ENCODE measurements at places on chromosomes 1 and 21.

GRCh38 chr1:31764312-31765040 is at the start of gene ADGRB2:
TSS of gene ADGRB2 (minus strand) at chr1:31764340. CDS start at chr1:31757221, 7,119 bp downstream.
- no peak for DNase-seq

DNA sequence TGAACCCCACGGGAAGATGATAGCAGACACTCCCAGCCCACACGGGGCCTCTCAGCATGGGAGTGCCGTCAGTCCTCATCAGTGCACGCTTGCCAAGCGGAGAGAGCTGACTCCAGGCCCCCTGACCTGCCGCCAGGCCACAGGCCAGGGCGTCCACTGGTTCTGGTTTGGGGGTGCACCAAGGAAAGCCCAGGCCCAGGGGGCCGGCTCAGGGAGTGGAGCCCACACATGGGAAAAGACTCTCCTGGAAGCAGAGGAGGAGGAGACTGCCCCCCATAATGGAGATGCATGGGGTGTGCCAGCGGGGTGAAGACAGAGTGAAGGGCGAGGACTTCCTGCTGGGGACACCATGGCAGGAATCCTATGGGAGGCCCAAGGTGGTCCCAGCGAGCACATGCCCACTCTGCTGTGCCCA is 6.4 kb downstream of the TRIM11 start:
- DNase-seq: no peak

DNA sequence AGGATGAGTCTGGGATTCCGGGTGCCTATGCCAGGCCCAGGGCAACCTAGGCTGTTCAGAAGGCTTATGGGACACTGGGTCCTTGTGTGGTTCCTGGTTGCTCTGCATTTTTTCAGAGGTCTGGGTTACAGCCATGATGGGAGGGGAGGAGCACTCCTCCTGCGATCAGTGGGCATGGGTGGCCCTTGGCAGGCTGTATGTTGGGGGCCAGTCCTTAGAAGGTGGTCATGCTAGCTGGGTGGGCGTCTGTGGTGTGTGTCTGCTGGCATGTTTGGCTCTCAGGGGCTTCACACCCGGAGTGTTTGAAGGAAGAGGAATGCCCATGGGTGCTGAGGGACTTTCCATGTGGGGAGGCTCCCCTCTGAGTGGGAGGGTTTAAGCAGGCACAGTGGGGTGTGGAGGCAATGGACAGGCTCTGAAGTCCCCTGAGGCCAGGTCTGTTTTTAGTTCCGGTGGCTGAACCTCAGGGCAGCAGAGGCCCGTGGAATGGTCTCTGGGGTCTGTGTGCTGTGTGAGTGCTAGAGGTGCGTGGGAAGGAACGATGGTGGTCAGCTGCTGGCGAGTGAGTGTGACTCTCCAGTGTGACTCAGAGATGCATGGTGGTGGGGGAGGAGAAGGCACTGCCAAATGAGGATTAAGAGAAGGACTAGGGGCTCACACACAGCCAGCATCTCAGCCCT is 25.3 kb downstream of the CACNA1E start:
- no peak for DNase-seq

GRCh38 chr1:233097959-233098580 is 147.7 kb downstream of the NTPCR start:
- DNase-seq: no peak

GRCh38 chr1:166865926-166866325 is 10.1 kb downstream of the TADA1 start:
- no peak for DNase-seq

GRCh38 chr1:87093286-87093685 is 178.9 kb downstream of the HS2ST1 start:
- DNase-seq: no peak

DNA sequence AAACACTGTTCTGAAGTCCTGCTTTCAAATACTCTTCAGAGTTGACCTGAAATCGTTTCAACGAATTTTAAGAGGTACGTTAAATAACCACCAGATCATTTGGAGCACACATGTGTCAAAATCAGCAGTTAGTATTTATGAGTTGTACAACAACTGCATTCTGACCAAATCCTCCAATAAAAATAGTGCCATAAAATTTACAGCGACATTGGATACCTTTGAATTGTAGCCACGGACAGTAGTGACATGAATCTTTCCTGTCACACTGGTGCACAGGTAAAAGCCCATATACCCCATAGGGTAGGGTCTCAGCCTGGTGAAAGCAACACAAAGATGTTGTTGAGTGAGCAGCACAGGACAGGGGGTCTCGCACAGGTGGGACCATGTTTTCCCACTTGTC is 121.5 kb downstream of the CLIC6 start:
- no peak for DNase-seq

GRCh38 chr1:175419684-175420517 is 227.3 kb upstream of the KIAA0040 start:
- DNase-seq: no peak

DNA sequence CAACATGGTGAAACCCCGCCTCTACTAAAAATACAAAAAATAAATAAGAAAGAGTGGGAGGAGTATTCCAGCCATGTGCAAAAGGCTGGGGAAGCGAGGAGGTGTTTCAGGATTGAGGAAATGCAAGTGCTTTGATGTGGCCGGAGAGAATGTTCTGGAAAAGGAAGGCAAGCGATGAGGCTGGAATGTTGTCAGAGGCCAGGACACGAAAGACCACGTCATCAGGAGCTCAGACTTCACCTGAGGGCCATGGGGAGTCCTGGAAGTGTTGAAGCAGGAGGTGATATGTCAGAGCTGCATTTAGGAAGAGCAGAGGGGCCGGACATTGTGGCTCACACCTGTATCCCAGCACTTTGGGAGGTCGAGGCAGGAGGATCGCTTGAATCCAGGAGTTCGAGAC is 10.9 kb upstream of the THEMIS2 start:
- DNase-seq: no peak

- no peak for DNase-seq
Observed at GRCh38 chr1:25217015-25217414, 15.3 kb downstream of the SYF2 start.

- DNase-seq: no peak
Observed at GRCh38 chr21:34907461-34908418, 141.4 kb downstream of the RUNX1 start.

DNA sequence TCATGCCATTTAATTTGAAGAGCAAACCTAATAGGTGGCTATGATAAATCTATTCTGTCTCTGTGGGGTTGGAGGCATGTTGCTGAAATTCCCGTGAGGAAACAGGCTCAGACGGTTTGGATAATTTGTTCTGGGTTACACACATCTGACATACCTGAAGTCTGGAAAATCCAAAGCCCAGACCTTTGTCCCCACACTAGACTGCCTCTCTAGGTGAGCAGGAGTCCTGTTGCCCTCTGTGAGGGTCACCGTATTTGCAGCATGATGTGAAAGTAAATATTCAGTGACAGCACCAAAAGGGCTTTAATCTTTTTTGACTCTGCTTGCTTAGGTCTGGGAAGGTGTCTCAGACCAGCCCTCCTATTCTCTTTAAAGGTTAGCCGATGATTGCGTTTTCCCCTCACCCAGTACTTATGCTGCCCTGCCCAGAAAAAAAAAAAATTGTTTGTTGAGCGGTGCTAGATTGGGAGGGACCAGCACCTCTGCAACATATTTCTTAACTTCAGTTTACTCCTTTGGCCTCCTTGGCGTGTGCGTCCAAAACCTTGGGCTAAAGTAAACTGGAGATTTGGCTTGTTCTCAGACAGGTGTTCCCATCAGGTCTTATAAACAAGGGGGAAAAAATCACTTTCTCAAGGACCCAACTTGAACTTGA is 67.0 kb downstream of the CACHD1 start:
- DNase-seq: no peak

DNA sequence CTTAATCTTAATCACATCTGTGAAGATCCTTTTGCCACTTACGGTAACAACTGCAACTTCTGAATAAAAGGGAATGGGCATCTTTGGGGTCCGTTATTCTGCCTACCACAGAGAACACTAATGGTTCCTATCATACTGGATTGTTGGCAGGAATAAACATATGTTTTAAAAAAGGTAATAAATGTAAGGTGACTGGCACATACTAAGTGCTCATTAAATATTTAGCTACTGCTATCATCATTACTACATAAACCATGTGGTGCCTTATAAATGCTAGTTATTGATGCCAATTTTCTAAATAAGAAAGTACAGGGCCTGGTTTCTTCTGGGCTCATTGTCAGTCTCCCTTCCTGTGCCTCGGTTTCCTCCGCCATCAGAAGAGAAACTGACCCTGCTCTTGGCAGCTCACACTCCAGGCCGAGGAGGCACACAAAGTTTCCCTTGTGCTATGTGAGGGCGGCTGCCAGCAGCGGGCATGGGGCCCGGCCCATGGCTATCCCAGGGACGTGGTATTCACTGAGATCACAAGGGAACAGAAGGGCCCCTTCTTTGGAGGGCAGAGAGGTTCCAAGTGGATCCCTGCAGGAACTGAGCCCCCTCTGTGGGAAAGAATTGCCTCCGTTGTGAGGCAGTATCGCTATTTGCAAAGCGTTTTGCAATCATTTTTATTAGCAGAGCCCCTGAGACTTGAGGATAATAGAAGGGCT is 26.2 kb downstream of the NAV1 start:
- no peak for DNase-seq

- no peak for DNase-seq
Observed at GRCh38 chr1:3785045-3785444, 11.3 kb downstream of the LRRC47 start.

- no peak for DNase-seq
Observed at GRCh38 chr1:225888898-225889601, at the start of gene LEFTY1. TSS of gene LEFTY1 (minus strand) at chr1:225889146. CDS start at chr1:225889066, 80 bp downstream.

DNA sequence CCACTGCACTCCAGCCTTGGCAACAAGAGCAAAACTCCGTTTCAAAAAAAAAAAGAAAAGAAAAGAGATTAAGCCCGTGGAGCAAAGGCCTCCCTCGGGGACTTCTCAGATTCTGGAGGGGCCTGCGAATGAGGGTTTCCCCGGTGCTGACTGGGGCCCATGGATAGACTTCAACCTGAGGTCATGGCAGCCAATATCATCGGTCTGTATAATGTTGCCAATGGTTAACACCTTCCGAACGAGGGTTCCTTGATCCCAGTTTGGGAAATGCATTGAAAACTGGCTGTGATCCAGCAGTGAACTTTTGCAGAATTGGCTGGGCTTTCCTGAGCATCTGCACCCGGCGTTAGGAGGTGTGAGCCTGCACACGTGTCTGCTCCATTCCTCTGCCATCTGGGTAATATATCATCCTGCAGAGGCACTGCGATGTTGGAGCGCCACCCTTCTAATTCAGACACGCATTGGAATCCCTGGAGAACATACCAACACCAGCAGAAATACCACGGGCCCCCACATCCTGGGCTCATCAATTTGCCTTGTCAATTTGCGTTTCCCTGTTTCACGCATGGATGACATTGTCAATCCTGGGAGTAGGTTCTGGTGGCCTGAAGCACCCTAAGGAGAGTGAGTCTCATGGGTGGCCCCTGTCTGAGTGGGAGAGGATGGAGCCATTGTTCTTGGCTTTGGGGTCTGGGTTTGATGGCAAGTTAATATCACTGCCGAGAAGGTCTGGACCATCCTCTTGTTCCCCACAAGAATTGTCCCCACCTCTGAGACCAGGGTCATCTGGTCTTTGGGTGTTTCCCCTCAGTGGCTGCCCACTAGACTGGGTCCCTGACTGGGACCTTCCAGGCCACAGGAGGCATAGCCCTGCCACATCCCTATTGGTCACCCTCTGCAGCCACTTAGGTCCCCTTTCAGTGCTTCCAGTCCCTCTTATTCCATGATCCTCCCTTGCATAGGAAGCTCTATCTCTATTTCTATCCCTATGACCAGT is 441.0 kb downstream of the PTPRU start:
- no peak for DNase-seq

- DNase-seq: no peak
Observed at GRCh38 chr1:150551784-150552127, 2.5 kb downstream of the ADAMTSL4 start.

- no peak for DNase-seq
Observed at GRCh38 chr1:217311766-217312165, 319.1 kb downstream of the GPATCH2 start.

DNA sequence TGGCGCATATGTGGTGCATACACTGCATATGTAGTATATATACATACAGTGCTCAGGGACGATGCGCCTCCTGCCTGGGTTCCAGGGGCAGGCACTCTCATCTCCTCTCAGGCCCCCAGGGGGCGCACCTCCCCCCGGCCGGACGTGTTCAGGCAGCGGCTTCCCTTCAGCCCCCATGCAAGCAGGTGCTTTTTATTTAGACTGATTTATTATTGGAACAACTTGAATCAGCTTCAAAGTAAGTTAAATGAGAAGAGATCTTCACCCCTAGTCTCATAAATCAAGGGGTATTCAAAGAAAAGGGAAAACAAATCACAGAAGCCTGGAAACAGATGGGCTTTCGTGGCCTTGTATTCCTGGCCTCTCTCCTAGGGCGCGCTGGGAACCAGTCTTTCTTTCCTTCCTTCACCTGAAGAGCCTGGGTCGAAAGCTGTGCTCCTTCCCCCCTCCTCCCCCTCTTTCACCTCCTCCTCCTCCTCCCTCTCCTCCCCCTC is 64.6 kb downstream of the UBIAD1 start:
- DNase-seq: peak; percentile 65

DNA sequence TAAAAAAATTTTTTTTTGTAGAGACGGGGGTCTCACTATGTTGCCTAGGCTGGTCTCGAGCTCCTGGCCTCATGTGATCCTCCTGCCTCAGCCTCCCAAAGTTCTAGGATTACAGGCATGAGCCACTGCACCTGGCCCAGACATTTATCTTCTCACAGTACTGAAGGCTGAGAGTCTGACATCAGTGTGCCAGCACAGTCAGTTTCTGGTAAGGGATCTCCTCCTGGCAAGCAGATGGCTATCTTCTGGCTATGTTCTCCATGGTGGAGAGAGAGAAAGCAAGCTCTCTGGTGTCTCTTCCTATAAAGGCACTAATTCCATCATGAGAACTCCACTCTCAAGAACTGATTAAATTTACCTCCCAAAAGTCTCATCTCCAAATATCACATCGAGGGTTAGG is 57.8 kb upstream of the C1orf185 start:
- no peak for DNase-seq

- no peak for DNase-seq
Observed at GRCh38 chr1:168806952-168807351, 77.9 kb upstream of the DPT start.

DNA sequence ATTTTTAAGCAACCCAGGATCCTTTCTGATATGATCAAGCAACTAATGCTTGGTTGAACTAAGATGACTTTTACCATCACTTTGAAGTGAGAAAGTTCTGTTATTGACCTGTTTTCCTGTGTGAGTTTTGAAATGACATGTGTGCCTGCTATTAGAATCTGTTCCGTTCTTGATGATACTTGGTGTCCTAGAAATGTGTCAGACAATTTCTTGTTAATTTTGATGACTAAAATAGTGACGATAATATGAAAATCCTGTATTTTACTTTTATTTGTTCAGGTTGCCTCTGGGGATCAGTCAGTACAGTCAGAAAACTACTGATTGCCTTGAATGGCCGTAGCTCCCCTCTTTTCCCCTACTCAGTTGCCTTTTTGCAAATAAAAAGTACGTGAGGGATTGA is 228.0 kb downstream of the RYR2 start:
- no peak for DNase-seq

GRCh38 chr21:42125571-42126544 is 54.7 kb downstream of the UMODL1 start:
- no peak for DNase-seq

DNA sequence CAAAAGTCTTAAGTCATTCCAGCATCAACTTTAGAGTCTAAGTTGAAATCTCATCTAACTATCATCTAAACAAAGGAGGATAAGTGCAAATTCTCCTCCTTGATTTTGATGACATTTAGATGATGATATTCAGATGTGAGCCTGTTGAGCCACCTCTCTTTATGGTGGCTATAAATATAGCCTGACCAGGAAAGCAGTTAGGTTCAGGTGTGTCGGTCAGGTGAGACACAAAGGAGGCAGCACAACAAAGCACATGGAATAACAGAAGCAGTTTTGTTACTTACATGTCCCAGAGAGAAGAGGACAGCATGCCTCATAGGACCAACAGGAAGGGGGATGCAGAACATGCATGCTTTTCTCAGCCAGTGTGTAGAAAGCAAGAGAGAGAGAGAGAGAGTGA is 30.6 kb upstream of the PLA2G2A start:
- DNase-seq: no peak
